GF-D8 (cell line): ENCODE measurements at places on chromosomes 2 and 18.

DNA sequence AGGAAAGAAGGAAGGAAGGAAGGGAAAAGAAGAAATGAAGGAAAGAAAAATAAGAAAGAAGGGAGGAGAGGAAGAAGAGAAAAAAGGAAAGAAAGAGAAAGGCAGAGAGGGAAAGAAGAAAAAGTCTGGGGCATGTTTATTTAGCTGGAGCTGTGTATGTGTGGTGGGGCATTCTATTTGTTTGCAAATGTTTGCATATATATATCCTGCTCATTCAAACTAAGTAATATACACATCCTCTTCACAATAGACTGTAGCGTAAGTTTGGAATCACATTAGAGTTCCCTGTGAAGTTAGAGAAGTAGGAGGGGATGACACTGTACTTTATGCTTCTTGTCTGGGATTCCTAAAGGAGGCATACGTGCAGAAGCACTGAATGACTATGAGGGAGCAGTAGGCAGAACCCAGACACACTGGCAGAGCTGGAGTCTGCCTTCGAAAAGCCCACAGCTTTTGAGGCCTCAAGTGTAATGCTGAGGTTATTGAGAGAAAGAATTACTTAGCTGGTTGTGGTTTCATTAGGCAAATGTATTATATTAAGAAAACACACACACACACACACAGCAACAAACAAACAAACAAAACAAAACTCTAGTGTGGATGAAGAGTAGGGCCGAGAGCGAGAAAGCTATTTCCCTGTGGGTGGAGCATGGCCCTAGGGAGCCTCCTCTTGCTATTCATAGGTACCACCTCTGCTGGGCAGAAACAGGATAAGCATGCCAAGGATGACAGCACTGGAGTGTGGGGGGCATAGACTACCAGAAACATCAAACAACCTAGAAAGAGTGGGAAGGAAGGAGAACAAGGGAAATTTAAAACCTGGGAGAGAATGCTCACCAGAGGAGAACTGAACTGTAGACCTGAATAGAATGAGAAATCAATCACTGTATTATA, 905.1 kb upstream of the NXPH2 start:
- no peak for DNase-seq

DNA sequence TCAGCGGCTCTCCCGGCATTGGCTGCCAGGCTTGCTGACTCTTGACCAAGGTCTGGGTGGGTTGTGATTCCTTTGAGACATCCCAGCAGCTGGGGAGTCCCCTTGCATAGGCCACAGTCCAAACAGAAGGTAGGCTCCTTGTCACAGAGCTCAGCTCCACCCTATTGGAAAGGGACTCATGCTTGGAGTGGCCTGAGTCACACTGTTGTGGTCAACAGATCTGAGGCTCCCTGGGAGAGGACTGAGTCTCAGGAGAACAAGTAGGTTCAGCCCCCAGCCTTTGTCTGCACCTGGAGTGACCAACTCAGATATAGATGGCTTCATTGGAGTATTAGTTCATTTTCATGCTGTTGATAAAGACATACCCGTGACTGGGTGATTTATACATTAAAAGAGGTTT, 32.1 kb upstream of the SH3BP4 start:
- DNase-seq: no peak

GRCh38 chr18:5463390-5463789, 80.4 kb downstream of the EPB41L3 start:
- DNase-seq: no peak

GRCh38 chr18:32884543-32884942, 111.7 kb upstream of the KLHL14 start:
- no peak for DNase-seq

- no peak for DNase-seq
Observed at GRCh38 chr18:24763765-24764513, 303.5 kb downstream of the HRH4 start.

- DNase-seq: no peak
Observed at GRCh38 chr2:147223119-147223518, 621.7 kb upstream of the ACVR2A start.

DNA sequence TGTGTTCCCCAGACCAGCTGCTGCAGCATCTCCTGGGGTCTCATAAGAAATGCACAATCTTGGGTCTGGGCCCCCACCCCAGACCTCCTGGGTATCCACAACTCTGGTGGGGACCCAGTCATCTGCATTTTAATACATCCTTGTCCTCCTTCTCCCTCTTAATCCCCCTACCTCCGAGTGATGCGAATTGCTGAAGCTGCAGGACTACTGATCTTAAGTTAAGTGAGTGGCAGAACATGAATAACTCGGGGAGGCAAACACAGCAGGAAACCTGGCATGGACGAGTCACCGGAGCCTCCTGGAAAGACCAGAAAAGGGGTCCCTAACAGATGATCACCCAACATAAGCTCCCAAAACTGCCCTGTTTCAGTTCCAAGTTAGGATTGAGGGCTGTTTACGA, 283.2 kb upstream of the MGAT5 start:
- no peak for DNase-seq

- DNase-seq: no peak
Observed at GRCh38 chr2:44746856-44747615, 194.5 kb upstream of the SIX3 start.

DNA sequence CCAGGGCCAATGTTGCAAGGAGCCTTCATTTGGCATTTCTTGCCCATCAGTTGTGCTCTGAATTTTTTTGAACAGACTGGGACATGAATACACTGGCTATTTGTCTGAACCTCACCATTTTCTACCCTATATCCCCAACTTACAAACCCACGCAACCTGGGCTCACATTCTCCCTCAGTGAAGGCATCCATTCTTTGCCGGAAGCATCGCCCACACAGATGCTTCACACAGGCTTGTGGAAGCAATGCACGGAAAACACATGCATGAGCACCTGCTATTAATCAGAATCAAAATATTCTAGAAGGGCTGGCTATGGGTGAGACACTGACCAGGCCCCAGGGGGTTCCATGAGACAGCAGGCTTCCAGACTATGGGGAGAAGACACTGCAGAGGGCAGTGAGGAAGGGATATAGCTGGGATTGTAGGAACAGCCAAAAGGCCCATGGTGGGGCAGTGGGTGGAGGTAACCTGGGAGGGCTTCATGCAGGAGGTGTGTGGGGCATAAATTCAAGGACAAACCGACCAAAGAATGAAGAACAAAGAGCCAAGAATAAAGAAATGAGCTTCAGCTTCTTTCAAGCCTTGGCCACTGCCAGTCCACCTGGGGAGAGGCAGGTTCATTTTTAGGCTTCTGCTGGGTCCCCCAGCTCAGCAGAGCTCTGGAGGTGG, 261.5 kb downstream of the CELF4 start:
- no peak for DNase-seq

DNA sequence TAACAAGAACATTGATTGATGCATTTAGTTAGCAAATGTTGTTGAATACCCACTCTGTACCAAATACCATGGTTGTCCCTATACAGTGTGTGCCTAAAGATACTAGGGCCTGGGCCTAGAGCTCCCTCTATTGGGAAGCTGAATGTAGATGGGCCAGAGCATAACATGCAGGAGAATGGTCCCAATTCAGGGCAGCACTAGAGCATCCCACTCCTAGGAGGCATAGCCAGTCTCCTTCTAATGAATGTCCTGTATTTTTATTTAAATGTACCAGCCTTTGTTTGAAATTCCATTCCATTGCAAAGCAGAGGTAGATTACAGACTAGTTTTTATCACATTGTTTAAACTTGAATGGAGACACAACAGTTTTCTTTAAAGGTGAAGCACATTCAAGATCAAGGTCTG, 90.6 kb downstream of the FEZ2 start:
- peak; percentile 6 for DNase-seq

DNA sequence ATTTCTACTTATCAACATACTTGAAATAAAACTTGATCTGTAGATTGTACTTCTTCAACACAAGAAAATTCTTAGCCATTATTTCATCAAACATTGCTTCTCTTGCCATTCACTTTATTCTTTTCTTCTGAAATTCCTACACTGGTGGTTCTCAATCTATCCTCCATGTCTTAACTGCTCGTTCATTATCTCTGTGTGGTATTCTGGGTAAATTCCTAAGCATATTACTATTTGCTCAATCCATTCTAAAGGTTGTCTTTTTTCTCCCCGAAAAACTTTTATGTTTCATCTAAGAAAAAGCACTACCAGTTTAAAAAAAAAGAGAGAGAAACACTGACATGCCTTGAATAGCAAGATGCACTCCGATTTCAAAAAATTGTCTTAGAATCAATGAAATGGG, 18.0 kb downstream of the SP3 start:
- DNase-seq: no peak

- DNase-seq: no peak
Observed at GRCh38 chr2:133817680-133818566, 249.7 kb upstream of the NCKAP5 start.
